Stimulated activated effector memory CD8-positive, alpha-beta T cell treated with anti-CD3 and anti-CD28 coated beads, Interleukin-12 subunit alpha, Interleukin-12 subunit beta, amount 100 ng/mL, for 72 hours (primary cell): ENCODE measurements at places on chromosomes 3 and 15.

- DNase-seq, result no peak
Observed at GRCh38 chr3:137163241-137163871, 205.6 kb downstream of the IL20RB start.

- DNase-seq, result no peak
Observed at GRCh38 chr3:176687754-176688153, 509.5 kb downstream of the TBL1XR1 start.

- no peak for DNase-seq
Observed at GRCh38 chr15:67415181-67415580, 105.8 kb upstream of the C15orf61 start.

DNA sequence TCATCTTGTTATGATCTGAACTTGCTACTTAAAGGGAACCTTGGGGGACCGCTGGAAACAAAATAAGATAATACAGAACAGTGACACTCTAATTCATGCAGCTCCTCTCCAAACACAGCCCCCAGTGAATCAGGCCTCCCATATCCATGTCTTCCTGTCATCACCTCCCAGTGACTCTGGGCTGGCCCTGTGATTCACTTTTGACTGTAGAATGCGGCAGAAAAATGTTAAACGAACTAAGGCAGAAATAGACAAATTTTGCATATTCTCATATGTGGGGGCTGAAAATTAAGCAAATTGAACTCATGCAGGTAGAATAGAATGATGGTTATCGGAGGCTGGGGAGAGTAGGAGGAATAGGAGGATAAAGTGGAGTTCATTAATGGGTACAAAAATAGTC is 20.2 kb upstream of the GADL1 start:
- DNase-seq, result no peak
